NCI-H2107 (cell line): ENCODE measurements at places on chromosomes 5 and 9.

DNA sequence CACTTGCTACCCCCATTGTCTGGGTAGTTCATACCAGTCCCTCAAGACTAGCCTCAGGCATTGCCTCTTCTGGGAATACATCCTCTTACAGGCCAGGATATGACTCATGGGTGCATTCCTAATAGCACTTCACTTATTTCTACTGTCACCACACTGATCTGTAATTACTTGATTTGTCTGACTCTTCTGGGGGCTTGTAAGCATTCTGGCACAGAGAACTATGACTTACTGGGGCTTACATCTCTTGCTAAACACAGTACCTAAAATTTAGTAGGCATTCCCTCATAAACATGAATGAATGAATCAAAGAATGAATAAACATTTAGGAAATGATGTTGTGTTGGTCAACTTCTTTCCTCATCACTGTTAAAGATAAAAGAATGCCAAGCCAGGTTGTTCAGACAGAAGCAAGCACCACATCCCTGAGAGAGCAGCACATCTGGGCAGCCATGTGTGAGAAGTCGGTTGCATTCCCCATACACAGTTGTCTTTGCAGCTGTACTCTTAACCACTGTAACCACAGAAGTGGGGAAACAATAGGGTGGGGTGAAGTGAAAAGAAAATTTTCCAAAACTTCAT is 27.6 kb downstream of the IL7R start:
- DNase-seq = no peak

GRCh38 chr9:33952066-33952465 is 96.6 kb downstream of the UBAP2 start:
- no peak for DNase-seq

- no peak for DNase-seq
Measured at GRCh38 chr5:111854186-111854585, 97.2 kb upstream of the NREP start.

DNA sequence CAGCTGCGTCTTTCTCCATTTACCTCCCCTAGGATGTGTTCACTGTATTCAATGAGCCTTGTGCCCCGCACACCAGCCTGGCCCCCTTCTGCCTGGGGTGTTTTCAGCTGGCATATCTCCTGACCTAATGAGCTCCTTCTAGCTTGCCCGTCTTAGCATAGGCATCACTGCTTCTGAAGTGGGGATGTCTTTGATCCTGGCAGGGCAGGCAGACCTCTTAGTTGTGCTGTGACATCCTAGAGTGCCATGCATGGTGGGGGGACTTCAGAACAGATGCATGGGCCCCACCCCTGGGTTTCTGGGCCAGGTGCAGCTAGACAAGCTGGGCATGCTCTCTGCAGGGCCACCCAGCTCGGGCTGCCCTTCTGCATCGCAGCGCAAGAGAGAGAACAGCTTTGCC is 172.7 kb downstream of the GADD45G start:
- no peak for DNase-seq

GRCh38 chr9:112734892-112735291 is 15.7 kb upstream of the SNX30 start:
- no peak for DNase-seq

DNA sequence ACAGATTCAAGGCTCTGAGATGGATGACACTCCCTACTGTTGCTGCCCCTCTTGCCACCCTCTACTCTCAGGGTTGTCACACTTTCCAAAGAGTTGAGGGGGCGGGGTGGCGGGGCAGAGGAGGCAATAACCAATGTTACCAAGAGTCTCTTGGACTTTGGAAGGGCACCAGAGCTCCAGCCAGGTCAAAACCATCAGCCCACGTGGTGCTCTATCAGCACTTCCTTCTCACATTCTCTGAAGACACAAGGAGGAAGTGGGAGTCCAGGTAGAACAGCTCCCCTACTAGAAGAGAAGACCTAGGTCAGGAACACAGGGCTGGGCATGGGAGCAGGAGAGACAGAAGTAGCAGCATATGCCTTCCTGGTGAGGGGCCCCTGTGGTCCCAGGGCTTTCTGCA is 33.0 kb upstream of the PIK3R1 start:
- DNase-seq = no peak

DNA sequence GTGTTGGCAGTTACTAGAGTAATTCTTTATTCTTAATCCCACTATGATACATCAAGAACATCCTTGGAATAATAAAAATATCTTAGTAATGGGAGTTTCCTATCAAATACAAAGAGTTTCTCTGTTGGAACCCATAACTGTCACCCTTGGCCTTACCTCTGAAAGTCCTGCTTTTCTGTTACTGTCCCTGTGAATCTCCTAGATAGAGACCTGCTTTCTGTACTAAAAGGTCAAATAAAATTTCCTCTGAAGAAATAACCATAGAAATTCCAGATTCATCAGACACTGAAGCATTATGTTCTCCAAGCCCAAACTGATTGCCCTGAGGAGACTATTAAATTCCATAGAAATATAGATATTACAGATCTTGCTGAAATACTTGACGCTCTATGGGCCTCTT is 63.0 kb downstream of the KCNV2 start:
- DNase-seq = no peak

DNA sequence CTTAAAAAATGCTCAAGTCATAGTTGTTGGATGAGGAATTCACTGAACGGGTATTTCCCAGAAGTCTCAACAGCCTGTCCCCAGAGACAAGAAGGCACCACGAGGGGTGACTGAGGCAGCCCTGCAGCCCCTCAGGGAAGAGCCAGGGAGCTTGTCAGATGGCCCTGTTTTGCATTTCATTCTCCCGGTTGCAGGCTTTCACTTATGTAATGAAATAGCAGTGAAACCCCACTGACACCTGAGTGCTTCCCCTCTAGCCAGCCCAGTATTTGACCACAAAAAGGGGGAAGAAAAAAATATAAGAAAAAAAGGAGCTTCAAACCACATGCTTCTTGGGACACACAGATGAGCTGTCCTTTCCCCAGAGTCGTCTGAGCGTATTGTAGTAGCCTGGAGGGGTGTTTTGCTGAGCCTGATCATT is 75.3 kb upstream of the IL12B start:
- no peak for DNase-seq

GRCh38 chr5:33524476-33524875 is 83.7 kb downstream of the TARS1 start:
- no peak for DNase-seq

DNA sequence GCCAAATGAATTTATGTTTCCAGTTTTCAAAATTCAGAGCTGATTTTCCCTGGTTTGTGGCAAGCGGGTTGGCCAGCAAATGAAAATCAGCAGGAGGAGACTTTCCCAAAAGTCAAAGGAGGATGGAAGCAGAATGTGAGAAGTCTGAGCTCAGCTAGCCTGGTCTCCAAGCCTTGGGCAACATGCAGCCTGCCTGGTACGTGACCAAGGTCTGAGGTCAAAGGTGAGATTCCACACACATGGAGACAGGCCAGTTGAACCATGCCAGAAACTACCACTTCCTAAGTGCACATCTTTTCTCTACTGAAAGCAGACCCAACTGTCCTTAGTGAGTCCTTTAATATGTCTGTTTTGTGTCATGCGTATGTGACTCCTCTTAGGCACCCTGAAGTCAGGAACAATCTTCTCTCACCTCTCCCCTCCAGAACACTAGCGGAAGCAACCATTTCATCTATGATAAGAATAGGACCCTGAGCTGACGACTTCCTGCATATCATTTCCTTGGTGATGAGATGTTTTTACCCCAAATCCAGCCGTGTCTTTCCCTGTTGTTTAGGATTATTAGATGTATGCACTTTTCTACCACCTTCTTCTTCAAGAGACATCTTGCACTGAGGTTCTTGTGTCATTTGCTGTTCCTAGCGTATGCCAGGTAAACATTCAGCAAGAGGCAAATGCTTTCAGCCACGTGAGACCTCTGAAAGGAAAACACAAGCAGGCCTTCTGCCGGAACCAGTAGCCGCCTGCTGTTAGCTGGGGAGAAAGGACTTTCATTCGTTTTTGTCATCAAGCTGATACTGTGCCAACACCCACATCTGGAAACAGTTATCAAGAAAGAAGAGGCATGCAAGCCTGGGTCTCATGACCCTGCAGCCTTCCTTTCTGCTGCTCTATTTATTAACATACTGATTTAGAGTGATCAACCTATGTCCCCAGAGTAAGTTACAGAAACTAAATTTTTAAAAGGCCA is 9.7 kb upstream of the TGFBI start:
- DNase-seq = no peak

- no peak for DNase-seq
Measured at GRCh38 chr9:90898228-90898627, 96.6 kb downstream of the SYK start.

- DNase-seq = no peak
Measured at GRCh38 chr9:131419716-131420115, 25.8 kb downstream of the PRRC2B start.

DNA sequence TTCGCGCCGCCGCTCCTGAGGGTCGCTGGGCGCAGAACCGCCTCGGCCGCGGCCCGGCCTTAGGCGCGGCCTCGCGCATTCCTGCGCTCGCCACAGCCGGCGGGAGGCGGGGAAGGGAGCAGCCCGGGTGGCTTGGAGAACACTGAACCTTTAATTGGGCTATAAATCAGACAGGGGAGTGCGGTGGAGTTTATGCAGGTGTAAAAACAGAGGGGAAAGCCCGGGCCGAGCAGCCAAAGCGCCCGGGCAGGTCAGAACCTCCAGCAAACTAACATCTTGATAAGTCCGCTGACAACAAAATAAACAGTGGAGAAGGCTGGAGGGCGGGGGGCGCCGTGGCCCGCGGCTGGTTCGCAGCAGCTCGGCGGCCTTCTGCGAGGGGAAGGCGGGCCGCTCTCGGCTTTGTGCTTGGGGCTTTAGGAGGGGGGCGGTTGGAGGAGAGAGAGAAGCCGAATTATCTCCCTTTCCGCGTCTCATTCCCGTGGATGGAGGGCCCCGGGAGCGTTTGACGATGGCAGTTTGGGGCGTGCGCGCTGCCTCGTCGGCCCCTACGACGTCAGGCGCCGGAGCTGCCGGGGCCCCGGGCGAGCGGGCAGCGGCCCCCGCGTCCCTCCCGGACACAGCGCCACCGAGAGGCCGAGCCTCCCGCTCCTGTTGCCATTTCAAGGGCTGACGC is 11.3 kb downstream of the FOXD1 start:
- DNase-seq = no peak

DNA sequence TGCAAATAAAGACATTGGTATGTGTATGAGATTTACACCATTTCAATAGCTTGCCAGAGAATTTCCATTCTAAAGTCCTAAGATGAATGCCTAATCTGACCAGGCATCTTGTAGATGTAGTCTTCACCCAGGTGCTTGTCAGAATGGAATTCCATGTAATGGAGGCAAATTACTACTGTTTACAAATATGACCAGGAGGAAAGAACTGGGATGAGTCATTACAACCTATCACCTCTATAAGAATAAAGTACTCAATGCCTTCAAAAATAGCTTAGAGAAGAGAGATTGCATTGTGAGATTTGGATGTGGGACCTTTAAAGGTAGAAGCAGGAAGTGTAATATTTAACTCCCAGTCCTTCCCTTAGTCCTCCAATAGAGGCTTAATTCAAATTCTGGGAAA is 507.0 kb upstream of the PTGER4 start:
- DNase-seq = no peak

DNA sequence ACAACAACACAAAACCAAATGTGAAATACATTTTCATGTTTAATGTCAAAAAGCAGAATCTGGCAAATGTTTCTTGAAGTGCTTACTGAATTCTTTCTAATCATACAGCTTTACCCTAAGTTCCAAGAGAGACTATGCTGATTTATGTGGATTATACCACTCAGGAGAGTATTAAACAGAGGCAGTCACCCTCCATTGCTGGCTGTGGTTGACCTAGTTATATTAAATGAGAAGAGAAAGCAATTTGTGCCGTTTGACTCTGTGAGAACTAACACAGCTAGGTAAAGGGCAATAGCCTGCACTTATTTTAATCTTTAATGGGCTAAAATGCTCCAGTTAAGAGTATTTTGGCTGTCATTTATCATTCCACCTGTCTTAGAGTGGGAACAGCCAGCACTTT is 62.6 kb downstream of the ELL2 start:
- no peak for DNase-seq

DNA sequence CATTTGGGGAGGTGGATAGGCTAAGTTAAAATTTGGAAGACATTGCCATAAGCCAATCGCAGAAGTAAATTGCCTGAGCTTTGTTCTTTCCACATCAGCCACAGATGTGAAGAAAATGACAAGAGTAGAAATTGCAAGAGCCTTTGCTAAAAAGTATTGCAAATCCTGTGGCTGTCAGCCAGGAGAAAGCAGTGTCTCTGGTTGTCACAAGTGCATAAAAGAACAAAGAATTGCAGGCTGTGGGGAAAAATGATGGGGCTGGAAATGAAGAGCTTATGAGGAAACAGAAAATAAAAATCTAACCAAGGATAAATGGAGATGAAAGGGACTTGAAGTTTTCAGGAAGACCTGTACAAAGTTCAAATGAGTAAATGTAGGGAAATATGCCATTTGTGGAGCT is 344.8 kb downstream of the CSNK1G3 start:
- DNase-seq = no peak

- DNase-seq = no peak
Measured at GRCh38 chr5:136141561-136141960, 8.9 kb downstream of the SMAD5 start.

GRCh38 chr9:98686961-98687855 is 21.5 kb downstream of the GABBR2 start:
- DNase-seq = no peak

DNA sequence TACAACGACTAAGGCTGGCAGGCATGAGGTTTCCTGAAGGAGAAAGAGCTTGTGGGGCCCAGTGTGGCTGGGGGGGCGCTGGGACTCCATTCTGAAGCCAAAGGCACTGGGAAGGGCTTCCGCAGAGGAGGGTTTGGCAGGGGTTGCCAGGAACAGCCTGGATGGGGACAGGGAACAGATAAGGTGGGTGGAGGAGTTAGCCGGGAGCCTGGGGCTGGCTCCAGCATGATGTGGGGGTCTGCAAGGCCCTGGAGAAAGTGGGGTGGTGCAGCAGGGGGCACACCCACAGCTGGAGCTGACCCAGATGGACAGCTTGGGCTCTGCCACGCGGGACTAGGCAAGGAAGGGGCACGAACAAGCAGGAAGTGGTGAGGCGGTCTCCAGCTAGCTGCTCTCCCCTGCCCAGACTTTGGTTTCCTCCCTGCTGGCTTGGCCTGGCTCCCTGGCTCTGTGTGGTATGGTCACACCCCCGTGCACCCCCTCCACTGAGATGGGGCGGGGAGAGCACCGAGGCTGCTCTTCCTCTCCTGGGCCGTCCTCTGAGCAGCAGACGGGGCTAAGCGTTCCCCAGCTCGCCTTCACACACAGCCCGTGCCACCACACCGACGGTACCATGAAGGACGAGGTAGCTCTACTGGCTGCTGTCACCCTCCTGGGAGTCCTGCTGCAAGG is at the start of gene LTC4S:
LTC4S (plus strand) TSS at position 519 of the 672 bp plus-strand sequence; CDS start at position 614, 95 bp downstream.
- DNase-seq = no peak

DNA sequence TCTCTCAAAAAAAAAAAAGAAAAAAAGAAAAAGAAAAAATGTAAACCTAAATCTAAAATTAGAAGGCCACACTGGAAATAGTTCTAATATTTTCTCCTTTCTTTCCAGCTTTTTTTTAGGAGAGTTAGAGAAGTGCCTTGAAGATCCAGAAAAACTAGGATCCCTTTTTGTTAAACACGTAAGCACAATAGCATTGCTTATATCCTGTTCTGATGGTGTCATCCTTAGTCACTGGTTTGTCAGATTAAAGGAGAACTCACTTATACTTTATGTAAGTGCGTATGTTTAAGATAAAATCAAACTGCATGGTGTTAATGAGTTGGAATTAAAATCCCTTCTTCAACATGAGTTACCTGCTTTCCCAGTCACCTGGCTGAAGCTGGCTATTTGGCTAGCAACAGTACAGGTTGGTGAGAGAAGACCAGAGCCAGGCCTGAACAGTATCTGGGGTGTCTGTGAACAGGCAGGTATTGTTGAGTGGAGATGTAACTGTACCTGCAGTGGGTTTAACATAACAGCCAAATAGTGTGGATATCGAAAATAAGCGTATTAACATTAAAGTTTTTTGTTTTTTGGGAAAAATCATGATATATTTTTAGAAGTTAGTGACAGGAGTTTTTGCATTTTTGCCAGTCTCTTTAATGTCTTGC is 104.7 kb upstream of the OTULINL start:
- no peak for DNase-seq
